Thyroid gland (tissue), 4 donors: ENCODE measurements at places on chromosomes 7 and 10. TPM values are rescaled to one million over a fixed set of nuclear protein-coding genes. Genes with fewer than 3 reads are reported as not detected.

- H3K36me3 ChIP-seq, result no peaks in the 10 kb centered on the region
- DNase-seq, result no peak
- H3K27ac ChIP-seq, result no peak overlapping the region
- no peaks in the 10 kb centered on the region for H3K4me1 ChIP-seq
- H3K4me3 ChIP-seq, result no peak overlapping the region
Measured at GRCh38 chr10:7230951-7231350, 179.9 kb downstream of the SFMBT2 start.

- peak; percentile 23 for DNase-seq
- H3K36me3 ChIP-seq, result no peaks in the 10 kb centered on the region
- no peak overlapping the region for H3K4me3 ChIP-seq
- H3K27me3 ChIP-seq, result no peaks in the 10 kb centered on the region
- H3K27ac ChIP-seq, result no peak overlapping the region
Measured at GRCh38 chr10:35872671-35873070, 230.6 kb upstream of the FZD8 start.

- no peak overlapping the region for H3K27ac ChIP-seq
- no peak overlapping the region for H3K4me3 ChIP-seq
- DNase-seq, result no peak
- H3K36me3 ChIP-seq, result no peaks in the 10 kb centered on the region
- H3K27me3 ChIP-seq, result no peaks in the 10 kb centered on the region
Measured at GRCh38 chr10:44939691-44940401, 19.8 kb upstream of the RASSF4 start.

DNA sequence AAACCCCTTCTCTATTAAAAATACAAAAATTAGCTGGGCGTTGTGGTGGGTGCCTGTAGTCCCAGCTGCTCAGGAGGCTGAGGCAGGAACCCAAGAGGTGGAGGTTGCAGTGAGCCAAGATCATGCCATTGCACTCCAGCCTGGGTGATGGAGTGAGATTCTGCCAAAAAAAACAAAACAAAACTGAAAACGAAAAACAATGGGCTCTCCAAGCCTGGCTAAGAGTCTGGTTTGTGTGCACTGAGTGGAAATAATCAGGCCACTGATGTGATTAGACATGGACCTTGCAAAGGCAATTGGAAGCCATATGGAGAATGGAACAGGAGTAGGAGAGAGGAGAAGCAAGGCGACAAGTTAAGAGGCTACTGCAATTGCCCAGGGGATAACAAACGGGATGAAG, 60.1 kb upstream of the GSDME start:
- peaks cover 12% of the 10 kb centered on the region for H3K4me1 ChIP-seq
- no peak for DNase-seq
- H3K4me3 ChIP-seq, result no peak overlapping the region
- H3K27ac ChIP-seq, result no peak overlapping the region

GRCh38 chr7:55588379-55588699, 16.0 kb upstream of the VOPP1 start:
- no peak overlapping the region for H3K27ac ChIP-seq
- no peaks in the 10 kb centered on the region for H3K27me3 ChIP-seq
- no peak for DNase-seq
- no peak overlapping the region for H3K4me3 ChIP-seq
- H3K36me3 ChIP-seq, result no peaks in the 10 kb centered on the region
- no peaks in the 10 kb centered on the region for H3K4me1 ChIP-seq

- no peaks in the 10 kb centered on the region for H3K36me3 ChIP-seq
- no peak for DNase-seq
- H3K27me3 ChIP-seq, result no peaks in the 10 kb centered on the region
- no peaks in the 10 kb centered on the region for H3K4me1 ChIP-seq
- H3K27ac ChIP-seq, result no peak overlapping the region
Measured at GRCh38 chr10:3624367-3624766, 160.6 kb downstream of the KLF6 start.

DNA sequence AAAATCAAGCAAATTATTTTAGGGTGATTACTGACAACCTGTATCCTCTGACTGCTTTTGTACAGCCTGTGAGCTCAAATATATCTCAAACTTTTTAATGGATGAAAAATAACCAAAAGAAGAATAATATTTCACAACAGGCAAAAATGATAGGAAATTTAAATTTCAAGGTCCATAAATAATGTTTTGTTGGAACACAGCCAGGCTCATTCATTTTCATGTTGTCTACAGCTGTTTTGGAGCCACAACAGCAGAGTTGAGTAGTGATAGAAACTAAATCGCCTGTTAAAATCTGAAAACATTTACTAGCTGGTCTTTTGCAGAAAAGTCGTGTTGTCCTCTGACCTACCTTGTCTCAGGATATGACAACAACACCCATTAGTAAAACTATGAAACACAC, 75.9 kb downstream of the GLI3 start:
- no peaks in the 10 kb centered on the region for H3K36me3 ChIP-seq
- no peak overlapping the region for H3K27ac ChIP-seq
- peaks cover 46% of the 10 kb centered on the region for H3K4me1 ChIP-seq

The IGFBP3 gene
- total RNA-seq, result 48.8 TPM

- no peaks in the 10 kb centered on the region for H3K36me3 ChIP-seq
- no peaks in the 10 kb centered on the region for H3K27me3 ChIP-seq
- no peak for DNase-seq
- H3K4me3 ChIP-seq, result no peak overlapping the region
- peaks cover 12% of the 10 kb centered on the region for H3K4me1 ChIP-seq
- no peak overlapping the region for H3K27ac ChIP-seq
Measured at GRCh38 chr10:3848005-3848774, 63.2 kb upstream of the KLF6 start.

The AGR2 gene
- 23.9 TPM for total RNA-seq

The LAMB4 gene
- 0.15 TPM for total RNA-seq

DNA sequence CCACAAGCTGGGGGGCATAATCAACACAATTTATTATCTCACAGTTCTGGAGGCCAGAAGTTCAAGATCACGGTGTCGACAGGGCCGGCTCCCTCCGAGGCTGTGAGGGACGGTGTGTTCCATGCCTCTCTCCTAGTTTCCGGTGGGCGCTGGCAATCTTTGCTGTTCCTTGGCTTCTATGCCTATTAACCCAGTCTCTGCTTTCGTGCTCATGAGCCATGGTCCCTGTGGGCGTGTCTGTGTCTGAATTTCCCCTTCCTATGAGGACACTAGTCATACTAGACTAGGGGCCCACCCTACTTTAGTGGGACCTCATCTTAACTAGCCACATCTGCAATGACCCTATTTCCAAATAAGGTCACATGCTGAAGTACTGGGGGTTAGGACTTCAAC, 29.4 kb downstream of the HIPK2 start:
- DNase-seq, result no peak
- H3K4me1 ChIP-seq, result peaks cover 11% of the 10 kb centered on the region
- no peaks in the 10 kb centered on the region for H3K27me3 ChIP-seq

The PLPP4 gene
- not detected for total RNA-seq
